NCI-H187 treated with DMSO at 0.1 percent for 48 hours (cell line): ENCODE measurements at places on chromosomes 2 and 18.

DNA sequence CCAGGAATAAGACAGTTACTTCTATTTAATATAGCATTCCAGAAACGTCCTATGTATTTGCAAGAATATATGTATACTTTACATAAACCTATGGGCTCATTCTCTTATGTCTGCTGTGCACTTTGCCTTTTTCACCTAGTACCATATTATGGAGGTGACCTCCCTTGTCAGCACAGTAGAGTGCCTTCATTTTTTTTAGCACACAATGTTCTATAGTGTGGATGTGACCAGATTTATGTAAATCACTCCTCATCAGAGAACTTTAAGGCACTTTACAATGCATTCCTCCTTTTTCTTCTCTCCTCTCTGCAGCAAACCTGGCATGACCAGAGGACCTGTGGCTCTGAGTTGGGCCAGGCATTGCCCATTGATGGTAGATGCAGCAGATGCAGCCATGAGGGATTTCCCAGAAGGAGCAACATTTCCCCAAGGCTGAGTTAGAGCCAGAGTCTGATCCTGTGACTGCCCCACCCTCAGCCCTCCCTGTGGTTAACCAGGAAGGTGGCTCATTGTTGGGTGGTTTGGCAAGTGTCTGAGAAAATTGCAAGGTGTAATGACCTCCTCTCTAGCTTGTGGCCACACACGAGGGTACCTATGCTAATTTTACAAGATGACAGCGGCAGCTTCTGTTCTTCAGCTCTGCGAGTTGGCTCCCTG, 76.5 kb upstream of the DLX2 start:
- DNase-seq = no peak

- no peak for DNase-seq
Observed at GRCh38 chr2:127593228-127594115, 52.5 kb upstream of the GPR17 start.

- DNase-seq = no peak
Observed at GRCh38 chr2:172282944-172283343, 144.4 kb upstream of the ITGA6 start.

DNA sequence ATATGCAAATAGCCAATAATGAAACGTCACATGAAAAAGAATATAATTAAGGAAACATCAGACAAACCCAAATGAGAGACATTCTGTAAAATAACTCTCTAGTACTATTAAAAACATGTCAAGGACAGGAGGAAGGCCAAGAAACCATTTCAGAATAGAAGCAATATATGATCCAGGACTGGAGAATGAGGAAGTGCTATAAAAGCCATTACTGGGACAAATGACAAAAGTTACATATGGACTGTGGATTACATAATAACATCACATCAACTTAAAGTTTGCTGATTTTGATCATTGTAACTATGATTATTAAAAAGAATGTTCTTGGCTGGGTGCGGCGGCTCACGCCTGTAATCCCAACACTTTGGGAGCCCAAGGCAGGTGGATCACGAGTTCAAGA, 81.3 kb downstream of the CRACDL start:
- no peak for DNase-seq

- no peak for DNase-seq
Observed at GRCh38 chr2:187991389-187991788, 300.3 kb upstream of the GULP1 start.

DNA sequence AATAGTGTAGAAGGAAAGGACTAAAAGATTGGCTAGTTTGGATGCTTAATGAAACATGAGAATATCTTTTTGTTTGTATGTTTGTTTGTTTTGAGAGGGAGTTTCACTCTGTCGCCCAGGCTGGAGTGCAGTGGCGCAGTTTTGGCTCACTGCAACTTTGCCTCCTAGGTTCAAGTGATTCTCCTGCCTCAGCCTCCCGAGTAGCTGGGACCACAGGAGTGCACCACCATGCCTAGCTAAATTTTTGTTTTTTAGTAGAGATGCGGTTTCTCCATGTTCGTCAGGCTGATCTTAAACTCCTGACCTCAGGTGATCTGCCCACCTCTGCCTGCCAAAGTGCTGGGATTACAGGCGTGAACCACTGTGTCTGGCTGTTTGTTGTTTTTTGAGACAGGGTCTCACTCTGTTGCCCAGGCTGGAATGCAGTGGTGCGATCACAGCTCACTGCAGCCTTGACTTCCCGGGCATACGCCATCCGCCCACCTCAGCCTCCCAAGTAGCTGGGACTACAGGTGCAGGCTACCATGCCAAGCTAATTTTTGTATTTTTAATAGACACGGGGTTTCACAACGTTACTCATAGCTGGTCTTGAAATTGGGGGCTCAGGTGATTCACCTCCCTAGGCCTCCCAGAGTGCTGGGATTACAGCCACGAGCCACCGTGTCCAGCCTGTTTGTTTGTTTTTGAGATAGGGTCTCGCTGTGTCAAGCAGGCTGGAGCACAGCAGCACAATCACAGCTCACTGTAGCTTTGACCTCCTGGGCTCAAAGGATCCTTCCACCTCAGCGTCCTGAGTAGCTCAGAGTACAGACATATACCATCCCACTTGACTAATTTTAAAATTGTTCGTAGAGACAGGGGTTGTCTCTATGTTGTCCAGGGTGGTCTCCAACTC, 209.2 kb downstream of the MYCN start:
- DNase-seq = no peak

GRCh38 chr2:129975016-129975774, 4.3 kb upstream of the RAB6C start:
- no peak for DNase-seq

DNA sequence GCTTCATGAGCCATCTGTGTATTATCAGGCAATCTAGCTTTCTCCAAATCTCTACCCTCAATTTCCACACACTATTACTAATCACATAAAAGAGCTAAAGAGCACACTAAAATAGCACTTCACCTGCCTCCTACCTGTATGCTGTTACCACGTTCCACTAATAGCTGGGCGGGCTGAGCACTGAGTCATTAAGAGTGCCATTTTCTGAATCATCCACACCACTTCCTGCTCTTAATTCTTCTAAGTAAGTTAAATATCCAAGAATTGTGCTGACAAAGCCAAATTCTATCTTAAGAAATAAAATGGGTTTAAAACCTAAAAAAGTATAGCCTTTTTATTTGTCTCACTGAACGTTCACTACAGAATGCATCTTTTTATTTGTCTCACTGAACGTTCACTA, 35.7 kb downstream of the NOL10 start:
- no peak for DNase-seq

DNA sequence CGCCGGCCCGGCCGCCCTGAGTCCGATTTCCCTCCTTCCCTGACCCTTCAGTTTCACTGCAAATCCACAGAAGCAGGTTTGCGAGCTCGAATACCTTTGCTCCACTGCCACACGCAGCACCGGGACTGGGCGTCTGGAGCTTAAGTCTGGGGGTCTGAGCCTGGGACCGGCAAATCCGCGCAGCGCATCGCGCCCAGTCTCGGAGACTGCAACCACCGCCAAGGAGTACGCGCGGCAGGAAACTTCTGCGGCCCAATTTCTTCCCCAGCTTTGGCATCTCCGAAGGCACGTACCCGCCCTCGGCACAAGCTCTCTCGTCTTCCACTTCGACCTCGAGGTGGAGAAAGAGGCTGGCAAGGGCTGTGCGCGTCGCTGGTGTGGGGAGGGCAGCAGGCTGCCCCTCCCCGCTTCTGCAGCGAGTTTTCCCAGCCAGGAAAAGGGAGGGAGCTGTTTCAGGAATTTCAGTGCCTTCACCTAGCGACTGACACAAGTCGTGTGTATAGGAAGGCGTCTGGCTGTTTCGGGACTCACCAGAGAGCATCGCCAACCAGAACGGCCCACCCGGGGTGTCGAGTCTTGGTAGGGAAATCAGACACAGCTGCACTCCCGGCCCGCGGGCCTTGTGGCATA, 4.6 kb downstream of the SIX2 start:
- no peak for DNase-seq

DNA sequence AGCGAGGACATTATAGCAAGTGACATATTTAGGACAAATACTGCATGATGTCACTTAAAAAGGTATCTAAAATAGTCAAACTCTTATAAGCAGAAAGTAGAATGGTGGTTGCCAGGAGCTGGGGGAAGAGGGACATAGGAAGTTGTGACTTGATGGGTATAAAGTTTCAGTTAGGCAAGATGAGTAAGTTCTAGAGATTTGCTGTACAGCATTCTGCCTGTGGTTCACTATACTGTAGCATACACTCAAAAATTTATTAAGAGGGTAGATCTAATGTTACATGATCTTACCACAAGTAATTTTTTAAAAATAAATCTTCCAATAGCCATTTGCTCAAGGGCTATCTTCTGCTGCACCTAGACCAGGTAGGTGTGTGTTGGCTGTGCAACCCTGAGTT, 78.1 kb upstream of the NPAS2 start:
- no peak for DNase-seq

- no peak for DNase-seq
Observed at GRCh38 chr2:218991674-218992168, 1.5 kb downstream of the CRYBA2 start.

DNA sequence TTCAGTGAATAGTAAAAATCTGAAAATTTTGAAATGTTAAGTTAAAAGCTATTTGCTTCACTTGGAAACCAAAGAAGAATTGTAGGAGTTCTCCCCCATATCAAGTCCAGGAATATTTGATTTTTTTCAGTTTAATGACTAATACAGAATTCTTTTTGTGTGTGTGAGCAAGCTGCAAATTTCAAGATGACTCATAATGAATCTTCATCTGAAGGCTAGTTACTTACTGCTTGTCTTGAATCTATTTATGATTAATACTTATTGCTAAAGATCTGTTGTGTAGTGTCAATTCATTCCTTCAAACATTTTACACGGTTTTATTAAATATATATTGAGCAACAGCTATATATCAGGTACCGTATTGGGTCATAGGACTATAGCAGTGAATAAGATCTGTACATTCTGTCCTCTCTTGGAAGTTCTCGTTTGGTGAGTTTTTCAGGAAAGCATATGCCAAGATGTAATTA, 47.8 kb upstream of the CAVIN2 start:
- DNase-seq = no peak

GRCh38 chr2:136008205-136008865, 22.9 kb upstream of the DARS1 start:
- no peak for DNase-seq

- no peak for DNase-seq
Observed at GRCh38 chr2:224412141-224413015, 10.5 kb upstream of the FAM124B start.

DNA sequence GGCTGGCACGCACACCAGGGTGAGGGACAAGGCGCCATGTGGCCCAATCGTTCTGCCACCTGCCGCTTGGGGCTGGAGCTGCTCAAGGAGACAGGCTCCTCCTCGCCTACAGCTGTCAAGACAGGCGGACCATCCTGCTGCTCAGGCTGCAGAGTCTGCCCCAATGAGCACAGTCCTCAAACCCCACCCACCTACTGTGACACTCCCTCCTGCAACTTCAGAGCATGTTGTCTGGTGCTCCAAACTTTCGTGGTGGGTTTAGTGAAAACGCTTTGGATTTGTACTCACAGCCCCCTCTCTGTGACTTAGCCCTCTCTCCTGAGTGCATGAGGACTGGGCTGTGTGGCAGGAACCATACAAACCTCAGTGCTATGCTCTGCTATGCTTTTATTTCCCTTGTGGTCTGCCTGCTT, 23.2 kb upstream of the SLC35F6 start:
- DNase-seq = no peak

DNA sequence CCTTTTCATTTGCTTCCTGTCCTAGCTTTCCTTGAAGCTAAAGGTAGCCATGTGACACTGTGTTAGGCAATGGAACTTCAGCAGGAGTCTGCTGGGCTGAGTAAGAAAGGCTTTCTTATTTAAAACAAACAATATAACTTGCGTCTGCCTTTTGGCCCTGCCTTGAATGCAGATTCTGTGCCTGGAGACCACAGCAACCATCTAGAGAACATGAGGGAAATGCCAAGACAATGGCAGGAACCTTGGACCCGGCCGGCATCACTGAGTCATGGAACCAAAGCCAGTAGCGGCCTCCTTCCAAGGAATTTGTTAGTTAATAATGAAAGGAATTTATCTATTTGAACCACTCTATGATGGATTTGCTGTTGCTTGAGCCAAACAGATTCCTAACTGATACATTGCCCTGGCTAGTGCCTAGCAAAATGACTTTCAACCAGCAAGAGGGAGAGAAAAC, 207.5 kb upstream of the EPHA4 start:
- DNase-seq = no peak

DNA sequence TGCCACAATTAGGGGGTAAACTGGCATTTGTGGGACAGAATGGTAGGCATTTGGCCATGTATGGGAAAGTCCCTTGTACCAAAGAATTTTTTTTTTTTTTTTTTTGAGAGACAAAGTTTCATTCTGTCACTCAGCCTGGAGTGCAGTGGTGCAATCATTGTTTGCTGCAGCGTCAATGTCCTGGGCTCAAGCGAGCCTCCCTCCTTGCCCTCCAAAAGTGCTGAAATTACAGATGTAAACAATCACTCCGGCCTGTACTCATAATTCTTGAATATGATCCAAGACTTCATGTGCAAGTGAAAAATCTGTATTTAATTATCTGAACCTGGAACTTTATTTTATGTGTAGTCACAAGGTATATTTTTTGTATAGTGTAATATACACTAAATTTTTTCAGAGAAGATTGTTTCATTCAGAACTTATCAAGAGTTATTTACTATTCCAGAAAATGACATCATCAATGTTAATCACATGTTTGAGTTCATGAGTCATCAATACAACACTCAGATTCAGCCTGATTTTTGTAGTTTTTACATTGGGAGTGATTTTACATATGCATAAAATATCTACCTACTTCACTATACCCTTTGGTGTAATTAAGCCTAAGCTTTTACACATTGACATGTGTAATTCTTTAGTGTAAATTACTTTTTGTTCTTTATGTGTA, 138.7 kb upstream of the L3MBTL4 start:
- no peak for DNase-seq

GRCh38 chr2:56314796-56315195, 131.0 kb downstream of the CCDC85A start:
- no peak for DNase-seq

GRCh38 chr2:145012214-145012670, 492.3 kb upstream of the ZEB2 start:
- peak; percentile 11 for DNase-seq

GRCh38 chr18:58758606-58759005, 87.3 kb downstream of the MALT1 start:
- DNase-seq = no peak

- DNase-seq = no peak
Observed at GRCh38 chr18:34153711-34154110, 71.0 kb downstream of the NOL4 start.

DNA sequence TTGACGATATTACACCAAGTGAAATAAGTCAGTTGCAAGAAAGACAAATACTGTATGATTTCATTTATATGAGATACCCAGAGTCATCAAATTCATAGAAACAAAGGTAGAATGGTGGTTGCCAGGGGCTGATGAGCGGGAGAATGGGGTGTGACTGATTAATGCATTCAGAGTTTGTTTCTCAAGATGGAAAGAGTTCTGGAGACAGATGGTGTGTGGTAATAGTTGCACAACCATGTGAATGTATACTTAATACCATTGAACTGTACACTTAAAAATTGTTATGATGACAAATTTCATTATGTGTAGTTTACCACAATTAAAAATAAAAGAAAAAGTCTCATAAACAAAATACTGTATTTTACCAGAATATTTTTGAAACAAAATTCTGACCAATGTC, 117.3 kb downstream of the PIGN start:
- no peak for DNase-seq
